Hepatocyte (in vitro differentiated cells): ENCODE measurements at places on chromosomes 1 and 21.
A peak's percentile ranks its signal among the peaks of the same experiment; 100 is the strongest.

DNA sequence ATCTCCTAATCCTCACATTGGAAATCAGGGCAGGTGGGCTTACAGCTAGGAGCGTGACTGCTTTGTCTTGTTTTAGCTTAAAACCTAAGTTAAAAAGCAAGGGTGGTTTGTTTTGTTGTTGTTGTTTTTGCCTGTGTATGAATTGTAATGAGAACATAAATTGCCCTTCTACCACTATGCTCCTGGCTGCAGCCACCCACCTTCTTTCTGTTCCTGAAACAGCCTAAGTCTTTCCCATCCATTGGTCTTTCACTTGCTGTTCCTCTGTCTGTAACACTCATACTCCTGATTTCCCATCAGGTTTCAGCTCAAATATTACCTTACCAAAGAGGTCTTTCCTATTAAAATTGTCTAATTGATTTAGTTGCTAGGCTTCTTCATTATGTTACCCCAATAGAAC lies 604 bp upstream of the TMEM79 start:
- no peak for DNase-seq

DNA sequence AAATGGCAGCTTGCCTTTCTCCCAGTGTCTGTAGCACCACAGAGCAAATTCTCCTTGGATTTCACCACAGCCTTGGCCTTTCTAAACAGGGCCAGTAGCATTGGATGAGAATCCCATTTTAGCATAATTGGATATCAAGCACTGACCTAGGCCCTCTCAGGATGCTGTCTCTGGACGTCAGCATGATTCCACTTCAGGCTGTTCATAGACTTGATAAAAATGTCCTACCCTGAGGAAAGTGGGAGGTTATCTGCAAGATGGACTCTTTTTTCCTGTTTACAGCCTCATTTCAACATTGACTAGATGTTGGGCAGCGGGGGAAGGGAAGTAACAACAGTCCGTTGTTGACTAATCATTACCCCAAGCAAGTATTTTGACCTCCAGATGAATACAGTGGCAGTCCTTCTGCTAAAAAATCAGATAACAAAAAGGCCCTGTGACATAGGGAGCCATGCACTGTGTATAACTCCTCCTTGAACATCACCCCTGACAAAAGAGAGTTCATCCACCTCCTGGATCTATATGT lies 5.2 kb downstream of the NPL start:
- peak; percentile 22 for DNase-seq

DNA sequence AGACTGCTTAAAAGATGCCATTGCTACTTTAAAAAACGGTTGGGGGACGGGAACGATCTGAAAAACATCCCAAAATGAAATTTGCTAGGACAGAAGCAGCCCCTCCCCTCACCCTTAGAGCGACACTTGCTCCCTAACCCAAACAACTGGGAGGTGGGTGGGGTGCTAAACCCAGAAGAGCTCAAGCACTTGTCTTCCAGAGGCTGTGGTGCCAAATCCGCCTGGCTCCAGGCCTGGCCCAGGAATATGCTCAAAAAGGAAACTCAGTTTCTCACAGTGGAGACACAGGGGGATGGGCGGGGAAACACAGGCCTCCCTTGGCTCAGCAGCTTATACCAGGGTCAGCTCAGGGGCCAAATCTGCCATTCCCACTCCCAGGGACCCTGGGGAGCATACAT lies 644 bp upstream of the PBXIP1 start:
- no peak for DNase-seq

GRCh38 chr1:194870860-194871259 lies 1684.4 kb upstream of the B3GALT2 start:
- no peak for DNase-seq

- peak; percentile 58 for DNase-seq
Measured at GRCh38 chr1:45266151-45266801, 59.9 kb upstream of the ZSWIM5 start.
